ENCODE measurements at places on chromosomes 5 and 9.

GRCh38 chr9:83029531-83030137, 33.3 kb downstream of the RASEF start:
- no peak for DNase-seq

DNA sequence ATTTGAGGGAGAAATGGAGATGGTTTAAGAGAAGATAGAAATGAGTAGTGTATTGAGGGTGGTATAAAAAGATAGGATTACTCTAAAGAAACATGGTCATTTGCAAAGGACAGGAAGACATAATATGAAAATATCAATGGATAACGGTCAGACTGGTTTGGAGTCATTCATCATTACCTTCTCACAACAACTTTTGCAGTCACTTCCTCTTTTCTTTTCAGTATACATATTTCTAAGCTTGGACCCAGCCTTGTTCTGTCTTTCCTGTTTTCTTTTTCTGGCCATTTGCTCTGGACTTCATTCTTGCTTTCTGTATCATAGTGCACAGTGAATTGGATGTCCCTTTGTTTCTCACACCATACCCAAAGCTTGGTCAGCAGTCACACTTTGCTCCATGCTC, 966.5 kb upstream of the TYRP1 start:
- DNase-seq = no peak

DNA sequence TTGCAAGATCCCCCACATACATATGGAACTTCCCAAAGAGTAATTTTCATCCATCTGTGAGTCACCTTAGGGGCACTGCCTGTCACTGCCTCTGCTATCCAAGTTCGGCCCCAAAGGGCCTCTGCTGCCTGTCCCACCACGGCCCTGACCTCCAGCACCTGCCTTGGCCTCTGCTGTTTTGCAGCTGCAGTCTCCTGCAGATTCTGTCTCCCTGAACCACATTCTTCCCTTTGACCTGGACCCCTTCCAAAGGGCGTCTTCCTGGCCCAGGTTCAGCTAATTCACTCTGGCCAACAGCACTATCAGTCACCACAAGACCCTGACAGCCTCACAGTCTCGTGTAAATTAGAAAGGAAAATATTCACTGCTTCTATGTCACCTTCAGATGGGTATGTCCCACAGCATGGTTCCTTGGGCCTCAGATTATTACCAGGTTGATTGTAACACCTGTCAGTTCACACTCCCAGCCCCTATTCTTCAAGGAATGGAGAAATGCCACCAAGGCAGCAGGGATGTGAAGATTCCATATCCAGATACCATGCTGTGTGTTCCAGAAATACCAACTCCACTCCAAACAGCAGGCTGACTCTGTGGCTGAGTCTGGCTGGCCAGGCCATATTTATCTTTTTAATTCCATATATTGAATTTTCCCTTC, 479.3 kb downstream of the ARHGEF28 start:
- no peak for DNase-seq

DNA sequence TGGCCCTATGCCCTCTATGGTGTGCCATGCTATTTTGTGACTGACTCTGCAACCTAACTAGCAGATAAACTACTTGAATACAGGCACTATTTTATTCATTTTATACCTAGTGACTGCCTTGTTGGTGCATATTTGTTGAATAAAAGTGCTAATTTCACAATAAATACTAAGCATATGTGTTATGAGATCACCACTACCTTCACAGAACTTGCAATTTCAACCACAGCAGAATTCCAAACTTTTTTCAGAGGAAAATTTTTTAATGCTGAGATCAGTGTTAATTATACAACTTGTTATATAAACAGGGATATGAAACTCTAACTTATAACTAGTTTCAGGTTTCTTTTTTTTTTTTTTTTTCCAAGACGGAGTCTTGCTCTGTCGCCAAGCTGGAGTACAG, 94.8 kb downstream of the NR3C1 start:
- DNase-seq = peak; percentile 25

- no peak for DNase-seq
Measured at GRCh38 chr5:57215629-57216195, 41.9 kb downstream of the GPBP1 start.

- DNase-seq = no peak
Measured at GRCh38 chr5:170277867-170278281, 19.7 kb downstream of the LCP2 start.

DNA sequence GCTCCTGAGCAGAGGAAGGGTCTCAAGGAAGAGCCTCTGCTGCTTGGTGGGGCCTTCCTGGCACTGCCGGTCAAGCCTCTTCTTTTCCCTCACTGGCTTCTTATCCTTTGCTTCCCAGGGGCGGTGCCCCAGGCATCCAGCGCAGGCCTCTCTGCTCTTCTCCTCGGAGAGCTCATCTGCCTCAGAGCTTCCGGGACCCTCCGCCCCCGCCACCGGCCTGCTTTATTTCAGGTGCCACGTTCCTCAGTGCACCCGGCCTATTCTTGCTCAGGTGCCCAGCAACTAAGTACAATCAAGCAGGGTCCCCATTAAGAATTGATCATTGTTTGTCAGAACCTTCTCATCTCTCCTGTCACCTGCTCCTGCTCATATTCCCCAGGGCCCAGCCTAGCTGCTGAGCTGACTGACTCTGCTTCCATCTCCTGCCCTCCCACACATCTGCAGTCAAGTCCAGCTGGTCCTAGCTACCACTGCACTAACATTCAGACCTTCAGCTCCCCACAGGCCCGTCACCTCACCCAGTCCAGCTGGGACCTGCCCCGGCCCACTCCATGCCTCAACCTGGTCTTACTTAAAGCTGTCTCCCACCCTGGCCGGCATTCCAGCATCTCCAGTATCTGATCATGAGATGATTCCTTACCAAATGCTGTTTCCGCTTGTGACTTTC, 114.3 kb upstream of the BOD1 start:
- DNase-seq = no peak

GRCh38 chr9:128643519-128644300, 12.9 kb downstream of the DYNC2I2 start:
- DNase-seq = no peak

- no peak for DNase-seq
Measured at GRCh38 chr5:10579536-10580521, 16.0 kb downstream of the ANKRD33B start.

DNA sequence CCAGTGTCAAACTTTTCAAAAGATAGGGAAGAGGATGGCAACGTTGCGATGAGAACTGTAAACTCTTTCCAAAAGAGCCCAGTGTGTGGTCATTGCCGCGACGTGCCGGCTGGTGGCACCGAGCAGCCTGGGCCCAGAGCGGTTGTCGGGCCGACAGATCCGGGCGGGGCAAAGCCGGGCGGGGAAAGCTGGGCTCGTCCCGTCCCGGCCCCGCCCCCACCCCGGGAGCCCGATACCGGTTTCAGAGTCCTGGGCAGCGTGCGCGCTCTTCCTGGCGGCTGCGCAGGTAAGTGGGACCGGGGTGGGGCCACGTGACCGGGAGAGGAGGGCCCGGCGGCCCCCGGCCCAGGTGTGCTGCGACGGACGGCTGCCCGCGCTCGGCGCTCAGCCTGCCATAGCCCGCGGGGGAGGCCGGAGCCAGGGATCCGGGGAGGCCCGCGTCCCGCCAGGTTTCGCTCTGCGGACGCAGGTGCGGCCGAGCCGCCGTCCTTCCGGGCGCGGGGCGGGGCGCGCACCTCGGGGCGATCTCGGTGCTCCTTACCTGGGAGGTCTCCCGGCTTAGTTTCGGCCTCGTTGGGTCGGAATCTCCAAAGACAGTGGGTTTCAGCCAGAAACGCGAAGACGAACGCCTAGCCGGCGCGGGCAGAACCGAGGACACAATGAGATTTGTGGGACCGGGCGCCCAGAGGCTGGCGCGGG, at the start of gene MARVELD2:
Gene MARVELD2 (plus strand): TSS at position 232 of the 699 bp plus-strand sequence. CDS start 4,270 bp downstream, outside the sequence.
- DNase-seq = peak; percentile 79

DNA sequence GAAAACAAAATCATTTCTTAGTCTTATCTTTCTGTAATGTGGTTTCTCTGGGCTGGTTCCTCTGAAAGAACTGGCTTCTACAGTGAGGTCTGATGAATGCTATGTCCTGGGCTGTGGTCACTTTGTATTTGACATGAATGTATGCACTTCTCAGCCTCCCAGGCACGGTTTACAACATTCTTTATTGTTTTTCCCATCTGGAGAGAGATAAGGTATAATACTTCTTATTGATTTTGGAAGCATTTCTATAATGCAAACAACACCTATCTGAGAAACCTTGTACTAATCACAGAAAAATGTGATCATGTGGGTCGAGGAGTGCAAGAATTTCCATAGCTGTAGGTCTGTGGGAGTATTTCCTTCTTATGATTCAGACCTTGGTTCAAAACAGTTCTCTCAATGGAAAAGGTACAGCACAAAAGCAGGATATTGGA, 46.9 kb downstream of the ACTBL2 start:
- peak; percentile 96 for DNase-seq

DNA sequence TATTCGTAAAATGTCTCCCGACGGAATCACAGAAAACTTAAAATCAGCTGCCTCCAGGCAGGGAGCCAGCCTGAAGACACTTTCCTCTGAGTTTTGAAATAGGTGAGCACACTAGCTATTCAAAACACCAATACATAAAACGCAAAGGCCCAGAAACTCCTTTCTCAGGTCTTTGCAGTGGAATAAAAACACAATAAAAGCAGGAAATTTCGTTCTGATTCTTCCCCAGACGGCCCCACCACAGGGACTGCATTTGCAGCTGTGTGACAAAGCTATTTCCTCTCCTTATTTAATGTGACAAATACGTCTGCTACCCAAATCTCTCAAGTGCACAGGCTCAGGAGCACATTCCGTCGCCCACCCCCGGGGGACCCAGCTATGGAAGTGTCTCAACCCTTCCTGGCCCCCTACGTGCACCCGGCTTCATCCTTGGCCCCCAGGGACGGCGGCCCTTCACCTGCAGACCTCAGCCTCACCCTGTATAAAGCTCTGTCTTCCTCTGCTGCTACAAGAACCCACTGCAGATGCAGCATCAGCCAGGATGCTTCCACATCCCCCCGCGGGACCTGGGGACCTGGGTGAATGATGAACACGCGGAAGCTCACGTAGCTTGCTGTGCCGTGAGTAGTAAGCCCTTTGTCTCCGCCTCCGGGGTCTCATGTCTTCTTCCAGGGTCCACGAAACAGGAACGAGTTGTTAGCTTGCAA, 24.9 kb downstream of the AHRR start:
- DNase-seq = no peak

DNA sequence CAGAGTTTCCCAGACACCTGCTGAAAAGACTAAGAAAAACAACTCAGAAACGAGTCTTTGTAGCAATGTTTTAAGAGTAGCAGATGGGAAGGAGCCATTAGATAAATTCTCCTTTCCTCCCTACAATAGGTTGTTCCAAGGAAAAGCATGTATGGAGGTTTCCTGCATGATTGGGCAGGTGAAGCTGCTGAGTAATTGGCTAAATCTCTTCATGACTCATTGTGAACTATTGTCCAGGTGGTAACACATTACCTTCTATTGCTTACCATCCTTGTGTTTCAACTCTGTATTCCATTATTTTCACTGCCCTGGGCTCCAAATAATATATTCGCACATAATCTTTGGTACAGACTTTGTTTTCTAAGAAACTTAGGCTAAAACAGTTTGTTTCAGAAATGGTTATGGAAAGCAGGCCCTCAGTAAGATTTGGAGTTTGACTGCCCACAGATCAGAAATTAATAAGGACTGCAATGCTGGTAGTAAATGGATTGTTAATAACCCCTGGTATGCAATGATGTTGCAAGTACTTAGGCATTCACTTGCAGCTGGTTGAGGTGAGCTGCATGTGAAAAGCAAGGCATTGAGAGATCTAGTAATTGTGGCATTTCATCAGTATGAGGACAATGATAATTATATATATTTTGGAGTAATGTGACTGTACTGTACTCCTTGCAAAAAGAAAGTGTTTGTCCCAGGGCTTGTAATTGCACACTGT, 281.4 kb upstream of the VLDLR start:
- peak; percentile 11 for DNase-seq

- peak; percentile 22 for DNase-seq
Measured at GRCh38 chr5:79924936-79925893, 65.8 kb downstream of the MTX3 start.

DNA sequence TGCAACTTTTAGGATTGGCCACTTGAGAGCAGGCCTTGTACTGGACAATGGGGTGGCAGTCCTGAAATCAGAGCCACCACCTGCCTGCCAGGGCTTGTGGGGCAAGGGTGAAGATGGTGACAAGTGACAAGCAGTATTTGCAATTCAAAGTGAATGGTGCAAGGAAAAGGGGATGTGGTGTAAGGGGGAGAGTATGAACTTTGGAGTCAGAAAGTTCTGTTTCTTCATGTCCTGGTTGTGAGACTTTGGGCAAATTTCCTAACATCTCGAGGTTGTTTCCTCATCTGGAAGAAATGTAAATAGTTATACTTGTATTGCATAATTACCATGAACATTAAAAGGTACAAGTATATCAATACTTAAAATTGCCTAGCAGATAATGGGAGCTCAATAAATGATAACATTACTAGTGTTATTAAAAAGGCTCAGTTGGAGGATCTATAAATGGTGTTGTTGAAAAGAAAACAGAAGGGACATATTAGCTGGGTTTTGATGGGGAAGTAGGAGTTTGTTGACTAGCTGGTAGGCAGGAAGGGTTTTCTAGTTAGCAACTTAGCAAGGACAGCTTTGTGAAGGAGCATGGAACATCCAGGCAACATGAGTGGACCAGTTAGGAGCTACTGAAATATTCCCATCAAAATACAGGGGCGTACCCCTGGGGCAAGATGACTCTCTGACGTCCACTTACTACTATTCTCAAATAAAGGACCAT, 21.3 kb upstream of the MEGF9 start:
- no peak for DNase-seq

DNA sequence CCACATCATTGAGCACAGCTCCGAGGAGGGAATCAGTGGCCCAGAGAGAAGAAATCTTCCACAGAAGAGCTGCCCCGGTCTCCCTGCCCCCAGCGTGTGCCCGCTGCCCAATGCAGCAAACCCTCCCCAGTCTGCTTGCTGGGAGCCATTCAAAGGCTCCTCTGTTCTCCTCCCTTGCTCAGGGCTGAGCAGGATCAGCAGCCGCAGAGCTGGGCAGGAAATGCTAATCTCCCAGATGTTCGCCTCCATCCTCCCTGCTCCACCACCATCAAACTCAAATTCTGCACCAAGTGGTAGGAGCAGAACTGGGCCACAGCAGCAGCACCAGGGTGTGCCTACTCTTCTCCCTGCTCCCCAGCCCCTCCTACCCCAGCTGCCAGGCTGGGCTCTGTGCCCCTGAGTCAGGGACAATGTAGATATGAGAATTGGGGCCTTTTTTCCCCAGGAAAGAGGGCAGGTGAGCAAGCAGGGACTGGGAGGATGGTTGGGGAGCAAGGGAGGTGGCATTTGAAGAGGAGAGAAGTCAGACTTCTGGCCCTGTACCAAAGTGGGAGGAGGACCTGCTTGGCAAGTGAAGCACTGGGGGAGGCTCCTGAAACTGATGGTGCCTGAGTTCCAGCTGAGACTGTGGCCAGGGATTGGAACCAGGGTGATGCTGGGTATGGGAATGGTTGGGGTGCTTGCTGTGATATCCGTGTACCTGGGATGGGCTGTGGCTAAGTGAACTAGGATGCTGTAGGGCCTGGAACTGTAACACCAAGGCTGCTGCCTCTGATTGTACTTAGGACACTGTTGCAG, 1.9 kb upstream of the PCDH1 start:
- DNase-seq = no peak

- peak; percentile 41 for DNase-seq
Measured at GRCh38 chr5:138989720-138990119, 114.6 kb upstream of the LRRTM2 start.
